Thoracic aorta (tissue), 2 donors: ENCODE measurements at places on chromosomes 1 and 21.

- DNase-seq, result no peak
These were observed 131.0 kb downstream of the ROR1 start for GRCh38 chr1:63904826-63905225.

- DNase-seq, result no peak
These were observed 26.5 kb upstream of the TRIM45 start for GRCh38 chr1:117147856-117148588.

DNA sequence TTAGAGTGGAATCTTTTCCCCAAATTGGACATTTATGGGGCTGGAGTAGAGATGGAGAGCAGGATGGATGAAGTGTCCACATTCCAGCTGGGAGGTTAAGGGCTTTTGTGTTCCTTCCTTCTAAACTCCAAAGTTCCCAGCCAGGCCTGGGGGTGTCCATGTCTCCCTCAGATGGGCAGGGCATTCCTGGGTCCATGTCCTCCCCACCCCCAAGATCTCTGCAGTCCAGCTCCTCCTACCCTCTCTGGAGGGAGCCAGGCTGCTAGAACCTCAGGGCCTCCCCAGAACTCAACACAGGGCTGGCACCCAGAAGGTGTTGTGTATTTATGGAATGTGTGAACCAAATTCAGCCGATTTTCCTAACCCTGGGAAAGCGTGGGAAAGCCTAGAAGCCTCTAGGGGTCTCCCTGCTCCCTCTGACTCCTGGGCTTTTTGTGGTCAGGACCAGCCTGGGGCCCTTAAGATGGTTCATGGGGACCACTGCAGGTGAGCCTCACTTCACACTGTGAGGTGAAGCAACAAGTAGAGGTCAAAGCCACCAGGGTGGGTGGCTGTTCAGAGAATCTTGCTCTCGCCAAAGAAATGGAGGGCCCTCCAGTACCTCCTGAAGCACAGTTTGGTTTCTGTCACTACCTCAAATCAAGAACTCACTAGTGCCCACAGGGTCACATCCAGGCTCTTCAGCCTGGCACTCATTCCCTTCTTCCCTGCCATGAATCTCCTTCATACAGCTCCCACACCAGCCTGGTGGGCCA is 54.8 kb downstream of the GLIS1 start:
- DNase-seq, result no peak

DNA sequence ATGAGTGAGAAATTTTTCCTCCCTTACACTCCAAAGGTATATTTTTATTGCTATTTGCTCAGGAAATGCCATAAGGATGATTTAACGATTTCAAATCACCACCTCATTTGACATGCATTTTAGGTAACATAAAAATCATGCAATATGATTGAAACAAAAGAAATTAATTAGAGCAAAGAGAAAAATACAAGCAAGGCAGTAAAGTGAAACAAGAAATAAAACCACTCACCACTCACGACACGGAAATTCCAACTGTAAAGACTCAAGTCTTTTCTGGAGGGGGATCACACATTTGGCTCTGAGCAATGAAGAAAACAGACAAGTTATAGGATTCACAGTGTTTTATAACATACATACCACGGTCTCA is 86.8 kb upstream of the ARHGAP29 start:
- DNase-seq, result no peak

DNA sequence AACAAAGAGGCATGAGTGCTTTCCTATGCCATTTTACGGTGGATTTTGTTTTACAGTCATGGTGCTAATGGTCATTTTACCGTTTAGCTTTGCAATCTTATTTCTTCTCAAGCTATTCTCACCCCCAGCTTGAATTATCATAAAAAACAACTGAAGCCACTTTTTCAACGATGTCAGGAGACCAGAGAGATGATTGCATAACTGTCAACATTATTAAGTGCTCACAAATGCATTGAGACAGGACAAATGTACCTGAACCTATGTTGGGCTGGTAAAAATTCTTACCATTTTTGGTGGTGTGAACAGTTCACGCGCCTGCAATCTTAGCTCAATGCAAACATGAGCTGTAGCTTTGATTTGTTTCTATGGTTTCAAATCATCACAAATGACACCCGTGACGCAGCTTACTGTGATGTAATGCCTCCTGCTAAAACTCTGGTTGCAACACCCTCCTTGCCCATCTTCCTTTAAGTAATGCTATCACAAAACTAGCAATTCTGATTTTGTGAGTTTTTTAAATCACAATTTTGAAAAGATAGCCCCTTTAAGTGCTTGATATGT is 104.4 kb downstream of the UCHL5 start:
- DNase-seq, result peak; percentile 7

- no peak for DNase-seq
These were observed 241.3 kb downstream of the KCNT2 start for GRCh38 chr1:196366817-196367495.

DNA sequence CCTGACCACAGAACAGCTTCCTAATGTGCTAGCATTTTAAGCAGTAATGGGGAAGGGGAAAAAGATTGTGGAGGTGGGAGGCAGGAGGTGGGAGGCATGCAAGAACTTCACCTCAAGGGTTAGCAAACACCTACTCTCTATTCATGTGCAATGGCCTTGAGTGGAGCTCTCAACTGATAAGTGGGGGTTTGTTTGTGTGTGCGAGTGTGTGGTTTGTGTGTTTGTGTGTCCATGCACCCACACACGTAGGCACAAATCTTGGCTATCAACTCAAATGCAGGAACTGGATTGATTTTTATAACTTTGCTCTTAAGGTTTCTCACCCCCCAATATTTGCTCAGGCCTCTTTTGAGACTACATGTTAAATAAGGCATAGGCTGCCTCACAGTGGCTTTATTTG is 78.6 kb downstream of the SYT6 start:
- DNase-seq, result no peak

DNA sequence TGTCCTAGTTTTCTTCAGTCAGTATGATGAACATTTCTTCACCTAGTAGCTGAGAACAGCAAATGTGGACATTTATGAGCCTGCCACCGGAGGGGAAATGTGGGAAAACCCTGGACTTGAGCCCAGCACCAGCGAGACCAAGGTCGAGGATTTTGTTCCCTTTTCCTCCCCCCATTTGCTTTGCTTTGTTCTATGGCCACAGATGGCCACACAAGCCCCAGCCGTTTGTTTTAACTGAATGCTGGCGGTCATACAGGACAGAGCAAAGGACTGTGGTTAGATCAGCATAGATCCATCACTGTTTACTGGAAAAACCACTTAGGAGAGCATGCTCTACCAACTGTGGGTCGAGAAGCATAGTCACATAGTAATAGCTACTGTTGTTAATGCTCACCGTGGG is 20.9 kb downstream of the SH2D2A start:
- no peak for DNase-seq

- no peak for DNase-seq
These were observed 123.0 kb downstream of the PEX14 start for GRCh38 chr1:10597492-10598388.

- DNase-seq, result no peak
These were observed 38.1 kb downstream of the CD160 start for GRCh38 chr1:145757420-145757819.

DNA sequence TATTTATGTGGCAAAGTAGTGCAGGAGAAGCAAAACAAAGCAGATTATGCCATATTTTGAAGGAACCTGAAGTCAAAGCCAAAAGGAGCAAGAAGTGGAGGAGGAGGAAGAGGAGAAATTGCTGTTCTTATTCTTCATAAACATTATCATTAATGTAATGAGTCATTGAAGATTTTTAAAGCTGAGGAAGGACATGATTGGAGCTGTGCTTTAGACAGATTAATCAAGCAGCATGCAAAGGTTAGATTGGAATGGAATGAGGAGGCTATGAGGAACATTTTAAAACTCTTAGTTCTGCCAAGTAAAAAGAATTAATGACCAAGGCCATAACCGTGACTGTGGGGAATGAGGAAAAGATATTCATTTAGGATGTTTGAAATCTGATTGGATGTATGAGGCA is 33.0 kb upstream of the HSD17B7 start:
- DNase-seq, result no peak

GRCh38 chr1:170590921-170591705 is 59.1 kb downstream of the GORAB start:
- DNase-seq, result no peak

- no peak for DNase-seq
These were observed 70.3 kb downstream of the SYF2 start for GRCh38 chr1:25161981-25162380.

- no peak for DNase-seq
These were observed 160.5 kb downstream of the LRRC40 start for GRCh38 chr1:70044832-70045231.

- no peak for DNase-seq
These were observed 26.3 kb downstream of the JAK1 start for GRCh38 chr1:64940025-64940424.

DNA sequence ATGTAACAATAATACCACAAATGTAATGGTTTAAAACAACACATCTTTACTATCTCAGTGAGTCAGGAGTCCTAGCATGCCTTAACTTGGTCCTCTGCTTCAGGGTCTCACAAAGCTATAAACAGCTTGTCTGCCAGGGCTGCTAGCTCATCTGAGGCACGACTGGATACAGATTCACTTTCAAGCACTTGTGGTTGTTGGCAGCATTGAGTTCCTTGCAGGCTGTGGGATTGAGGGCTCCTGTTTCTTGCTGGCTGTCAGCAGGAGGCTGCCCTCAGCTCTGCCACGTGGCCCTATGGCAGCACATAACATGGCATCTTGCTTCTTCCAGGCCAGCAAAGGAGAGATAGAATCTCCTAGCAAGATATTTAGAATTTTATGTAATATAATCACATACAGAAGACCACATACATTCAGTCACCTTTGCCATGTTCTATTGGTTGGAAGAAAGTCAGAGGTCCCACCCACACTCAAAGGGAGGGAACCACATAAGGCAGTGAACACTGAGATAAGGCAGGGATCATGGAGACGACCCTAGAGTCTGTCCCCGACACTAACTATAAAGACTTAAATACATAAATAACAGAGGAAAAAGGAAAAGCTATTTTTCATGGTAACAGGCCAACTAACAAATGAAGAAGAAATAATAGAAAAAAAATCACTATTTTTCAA is 18.9 kb upstream of the IPP start:
- no peak for DNase-seq

- no peak for DNase-seq
These were observed 27.2 kb upstream of the SHISA4 start for GRCh38 chr1:201861448-201861847.

DNA sequence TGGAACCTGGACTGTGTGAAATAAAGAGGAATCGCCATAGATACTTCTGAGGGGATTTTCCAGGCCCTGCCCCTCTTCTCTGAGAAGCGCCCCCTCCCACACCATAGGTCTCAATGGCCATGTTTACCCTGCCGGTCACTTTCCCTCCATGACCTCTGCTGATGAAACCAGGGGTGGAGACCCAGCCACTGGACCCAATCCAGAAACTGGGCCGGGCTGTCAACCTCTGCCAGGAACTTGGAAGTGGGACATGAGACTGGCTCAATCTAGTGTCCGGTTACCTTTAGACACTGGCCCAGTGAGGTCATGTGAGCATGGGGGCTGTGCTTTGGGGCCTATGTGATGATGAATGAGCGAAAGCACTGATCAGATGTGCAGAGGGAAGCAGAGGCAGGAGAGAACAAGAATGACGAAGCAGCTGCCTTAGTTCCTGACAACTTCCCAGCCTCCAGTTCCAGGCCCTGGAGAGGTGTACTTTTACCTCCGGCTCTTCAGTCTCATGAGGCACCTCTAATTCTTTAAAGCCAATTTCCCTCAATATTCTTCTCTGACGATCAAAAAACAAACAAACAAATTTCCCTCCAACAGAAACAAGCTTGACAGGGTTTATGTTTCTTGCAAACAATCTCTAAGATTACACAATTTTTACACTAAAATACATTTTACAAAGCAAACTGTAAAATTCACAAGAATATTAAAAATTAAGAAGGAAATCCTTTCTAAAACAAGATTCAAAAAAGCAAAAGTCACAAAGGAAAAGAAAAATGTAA is 4.9 kb downstream of the ASAP3 start:
- DNase-seq, result peak; percentile 23

DNA sequence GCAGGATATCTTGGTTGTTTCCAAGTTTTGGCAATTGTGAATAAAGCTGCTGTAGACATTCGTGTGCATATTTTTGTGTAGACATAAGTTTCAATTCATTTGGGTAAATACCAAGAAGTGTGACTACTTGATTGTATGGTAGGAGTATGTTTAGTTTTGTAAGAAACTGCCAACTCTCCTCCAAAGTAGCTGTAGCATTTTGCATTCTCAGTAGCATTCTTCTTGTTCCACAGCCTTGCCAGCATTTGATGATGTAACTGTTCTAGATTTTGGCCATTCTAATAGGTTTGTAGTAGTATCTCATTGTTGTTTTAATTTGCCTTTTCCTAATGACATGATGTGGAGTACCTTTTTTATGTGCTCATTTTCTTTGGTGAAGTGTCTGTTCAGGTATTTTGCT is 38.6 kb upstream of the PLA2G4A start:
- DNase-seq, result no peak

GRCh38 chr1:114218361-114219171 is 64.9 kb upstream of the SYT6 start:
- no peak for DNase-seq

- DNase-seq, result no peak
These were observed 6.9 kb upstream of the ADAR start for GRCh38 chr1:154614901-154615300.

- DNase-seq, result no peak
These were observed 8.8 kb upstream of the AHCYL1 start for GRCh38 chr1:109975718-109976117.

DNA sequence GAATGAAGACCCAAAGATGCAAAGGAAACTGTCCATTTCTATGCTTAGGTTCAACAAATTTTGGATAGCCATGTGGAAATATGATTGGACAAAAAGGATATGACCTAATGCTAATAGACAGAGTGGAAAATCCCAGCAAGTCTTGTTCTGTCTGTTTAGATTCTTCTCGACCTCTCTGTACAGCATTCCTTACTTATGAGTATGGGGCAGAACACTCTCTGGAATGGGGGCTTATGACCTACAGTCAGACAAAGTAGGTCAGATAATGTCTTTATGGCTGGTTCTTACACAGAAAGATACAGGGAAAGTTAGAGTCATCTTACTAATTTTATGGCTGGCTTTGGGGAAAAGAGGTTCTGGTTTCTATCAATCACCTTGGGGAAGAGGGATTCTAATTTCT is 2.8 kb downstream of the GCSAML start:
- DNase-seq, result no peak

- DNase-seq, result no peak
These were observed 92.9 kb downstream of the SNRPE start for GRCh38 chr1:203954293-203954692.

DNA sequence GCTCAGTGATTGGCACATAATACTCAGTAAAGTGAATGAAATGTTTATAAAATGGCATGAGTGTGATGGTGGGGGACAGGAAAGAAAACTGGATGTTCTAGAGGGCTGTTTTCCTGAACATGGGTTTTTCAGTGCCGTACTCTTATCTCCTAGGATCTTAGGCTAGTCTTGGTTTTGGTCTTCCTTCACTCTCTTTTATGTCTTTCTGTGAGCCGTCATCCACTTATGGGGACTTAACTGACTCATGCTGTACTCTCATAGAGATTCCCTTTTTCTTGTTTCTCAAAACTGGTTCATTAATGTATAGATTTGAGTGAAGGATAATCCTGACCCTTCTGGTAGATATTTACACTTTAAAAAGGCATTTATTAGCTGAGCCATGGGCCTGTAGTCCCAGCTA is 16.6 kb downstream of the AGO3 start:
- DNase-seq, result no peak

GRCh38 chr1:166368030-166368429 is 201.2 kb upstream of the FAM78B start:
- DNase-seq, result no peak
